GM23338 (cell line): ENCODE measurements at places on chromosomes 7 and 10.

DNA sequence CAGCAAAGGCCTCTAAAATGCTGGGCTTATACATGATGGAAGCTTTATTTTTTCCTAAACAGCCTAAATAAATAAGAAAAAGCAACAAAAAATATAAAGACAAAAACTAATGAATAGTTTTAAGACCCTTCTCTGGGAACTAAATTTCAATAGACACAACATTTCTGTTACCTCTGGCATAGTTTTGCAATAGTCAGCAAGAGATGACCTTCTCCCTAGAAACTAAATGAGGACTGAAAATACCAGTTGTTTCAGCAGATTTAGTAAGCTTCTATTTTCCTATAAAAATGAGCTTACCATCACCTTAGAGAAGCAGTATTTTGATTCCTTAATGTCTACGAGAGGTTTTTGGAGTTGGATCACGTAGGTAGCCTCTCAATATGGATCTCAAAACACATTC lies 471.4 kb upstream of the NRP1 start:
- no peak for DNase-seq

GRCh38 chr7:128121711-128122530 lies 90.7 kb upstream of the LRRC4 start:
- peak; percentile 50 for DNase-seq

GRCh38 chr7:39851466-39852045 lies 98.5 kb upstream of the CDK13 start:
- no peak for DNase-seq

- no peak for DNase-seq
Measured at GRCh38 chr7:27689150-27689549, 26.5 kb upstream of the HIBADH start.

- no peak for DNase-seq
Measured at GRCh38 chr7:26237035-26237807, 35.7 kb downstream of the CBX3 start.

DNA sequence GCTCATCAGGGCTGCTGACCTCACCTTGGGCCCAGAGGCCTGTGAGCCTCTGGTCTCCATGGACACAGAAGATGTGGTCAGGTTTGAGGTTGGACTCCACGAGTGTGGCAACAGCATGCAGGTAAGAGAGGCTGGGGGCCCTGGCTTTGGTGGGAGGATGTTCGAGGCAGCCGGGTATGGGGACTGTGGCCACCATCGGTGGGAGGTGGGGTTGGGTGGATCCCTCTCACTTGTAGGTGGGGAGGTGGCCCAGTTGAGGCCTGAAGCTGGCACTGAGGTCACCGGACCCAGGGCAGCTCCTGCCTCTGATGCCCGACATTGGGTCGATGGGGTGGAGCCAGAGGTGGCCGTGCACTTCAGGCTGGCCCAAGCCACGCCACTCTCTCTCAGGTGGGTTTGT lies 406 bp downstream of the ZP3 start:
- DNase-seq: no peak

DNA sequence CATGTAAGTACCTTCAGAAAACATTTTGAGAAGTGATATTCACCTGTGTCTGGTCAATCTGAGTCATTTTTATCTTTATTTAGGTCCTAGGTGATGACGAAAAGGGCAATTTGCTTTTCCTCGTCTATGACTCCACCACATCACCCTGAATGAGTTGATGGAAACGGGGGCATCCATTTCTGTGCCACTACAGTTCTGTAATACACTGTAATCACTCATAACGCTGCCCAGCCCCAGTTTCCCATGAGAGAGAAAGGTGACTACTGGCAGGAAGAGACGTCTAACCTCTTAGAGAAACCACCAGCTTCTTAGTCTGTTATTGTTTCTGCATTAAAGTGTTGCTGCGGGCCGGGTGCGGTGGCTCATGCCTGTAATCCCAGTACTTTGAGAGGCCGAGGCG lies 205.3 kb upstream of the MKLN1 start:
- no peak for DNase-seq
